T-helper 2 cell (primary cell): ENCODE measurements at places on chromosomes 3 and 15.

DNA sequence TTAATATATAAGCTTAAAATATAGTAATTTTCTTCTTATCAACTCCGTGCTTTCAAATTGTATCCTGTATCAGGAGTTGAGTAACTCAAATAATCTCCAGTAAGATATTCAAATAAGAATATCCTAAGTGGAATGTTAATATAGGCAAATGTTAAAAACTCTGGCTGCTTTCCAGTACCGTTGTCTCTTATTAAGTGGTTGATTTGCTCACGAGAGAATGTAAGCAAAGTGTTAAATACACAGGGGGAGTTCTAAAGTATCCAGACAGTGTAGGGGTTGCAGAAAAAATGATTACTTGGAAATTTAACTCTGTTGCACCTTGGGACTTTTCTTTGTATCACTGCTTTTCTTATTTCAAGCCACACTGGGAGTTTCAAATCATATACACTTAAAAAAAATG, 478.9 kb upstream of the TBL1XR1 start:
- DNase-seq = no peak

DNA sequence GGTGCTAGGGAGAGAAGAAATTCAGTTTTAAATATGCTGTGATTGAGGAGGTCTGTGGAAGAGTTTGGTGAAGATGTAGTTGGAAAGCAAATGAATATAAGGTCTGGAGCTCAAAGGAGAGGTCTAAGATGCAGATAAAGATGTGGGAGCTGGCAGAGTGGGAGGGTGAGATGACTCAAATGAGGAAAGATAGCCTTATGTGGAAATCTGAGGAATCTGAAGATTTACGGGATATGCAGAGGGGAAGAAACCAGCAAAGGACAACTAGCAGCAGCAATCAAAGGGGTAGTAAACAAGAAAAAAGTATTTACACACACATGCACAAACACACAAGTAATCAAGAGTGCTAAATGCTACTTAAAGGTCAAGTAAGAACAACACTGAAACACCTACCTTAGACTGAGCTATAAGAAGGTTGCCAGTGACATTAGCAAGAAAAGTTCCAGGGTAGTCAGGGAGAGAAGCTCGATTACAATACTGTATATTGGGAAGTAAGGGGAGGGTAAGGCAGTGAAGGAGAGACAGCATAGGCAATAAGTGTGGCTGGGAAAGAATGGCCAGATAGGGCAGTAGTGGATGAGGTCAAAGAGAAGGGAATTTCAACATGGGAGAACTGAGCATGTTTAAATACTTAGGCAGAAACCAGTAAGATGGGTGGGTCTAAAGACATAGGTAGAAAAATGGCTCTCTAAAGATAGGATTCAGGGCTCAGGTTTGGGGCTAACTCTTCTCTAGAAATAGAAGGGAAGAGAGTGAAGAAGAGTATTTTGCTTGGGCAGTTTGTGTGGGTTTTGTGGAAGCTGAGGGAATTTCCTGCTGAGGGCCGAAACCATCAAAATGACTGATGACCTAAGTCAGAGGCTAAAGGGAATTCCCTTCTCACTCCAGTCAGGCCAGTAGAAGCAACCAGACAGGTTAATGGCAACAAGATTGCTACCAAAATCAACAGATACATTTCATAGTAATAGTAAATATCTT, 8.9 kb downstream of the CMTM6 start:
- DNase-seq = no peak

DNA sequence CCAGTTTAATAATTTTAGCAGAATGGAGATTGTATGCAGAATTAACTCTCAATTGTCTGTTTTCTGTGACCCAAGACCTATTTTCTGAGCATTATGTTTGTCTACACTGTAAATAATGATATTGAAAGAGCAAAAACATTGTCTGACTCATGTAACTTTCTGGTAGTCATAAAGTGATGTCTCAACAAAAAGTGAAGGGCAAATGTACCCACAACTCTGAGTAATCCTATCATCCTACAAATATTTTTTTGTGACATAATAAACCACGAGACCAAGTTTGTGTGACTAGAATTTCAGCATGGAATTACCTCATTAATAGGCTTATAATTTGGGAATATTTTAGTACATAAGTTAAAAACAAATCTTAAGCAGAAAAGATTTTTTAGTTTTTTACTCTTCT, 15.4 kb upstream of the ABHD10 start:
- no peak for DNase-seq

DNA sequence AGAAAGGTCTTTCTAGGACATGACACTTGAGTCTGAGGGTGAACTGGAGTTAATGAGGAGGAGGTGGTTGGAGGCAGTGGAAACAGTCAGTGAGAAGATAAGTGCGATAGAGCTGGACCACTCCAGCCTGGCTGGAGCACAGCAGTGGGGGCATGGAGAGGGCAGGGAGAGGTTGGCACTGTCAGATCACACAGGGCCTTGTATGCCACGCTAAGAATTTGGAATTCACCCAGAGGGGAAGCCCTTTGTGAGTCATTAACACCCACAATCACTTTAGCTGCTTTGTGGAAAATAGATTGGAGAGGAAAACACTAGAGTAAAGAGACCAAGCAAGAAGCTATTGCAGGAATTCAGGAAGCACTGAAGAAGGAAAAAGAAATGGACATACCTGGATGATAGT, 83.3 kb downstream of the ZNF621 start:
- DNase-seq = no peak

DNA sequence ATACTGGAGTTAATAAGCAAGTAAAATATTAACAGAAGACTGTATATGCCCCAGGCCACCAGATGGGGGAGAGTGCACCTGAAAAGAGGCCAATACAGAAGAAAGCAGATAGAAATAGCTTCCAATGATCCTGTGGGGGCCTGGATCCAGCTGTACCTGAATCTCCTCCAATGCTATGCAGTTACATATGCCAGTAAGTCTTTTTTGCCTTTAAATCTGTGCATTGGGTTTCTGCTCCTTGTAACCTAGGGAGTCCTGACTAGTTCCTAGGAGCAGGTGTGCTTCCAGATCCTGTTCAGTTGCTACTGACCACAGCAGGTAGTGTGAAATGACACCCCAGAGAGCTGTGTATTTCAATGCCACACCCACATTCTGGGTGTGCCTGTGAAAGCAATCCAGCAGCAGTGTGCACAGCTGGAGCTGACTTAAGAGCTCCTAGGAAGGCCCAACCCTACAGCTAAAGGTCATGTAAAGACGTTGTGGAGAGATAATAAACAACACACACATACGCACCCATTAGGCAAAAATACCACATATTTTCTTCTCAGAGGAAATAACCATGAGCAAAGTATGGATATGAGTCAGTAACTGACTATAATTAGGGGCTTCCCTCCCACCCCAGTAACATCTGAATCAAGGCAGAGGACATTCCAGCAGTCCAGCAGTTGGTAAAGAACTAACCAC, 62.2 kb upstream of the AKAP13 start:
- DNase-seq = no peak

GRCh38 chr3:137103739-137104138, 146.0 kb downstream of the IL20RB start:
- DNase-seq = no peak

GRCh38 chr3:7874116-7874515, 627.5 kb upstream of the LMCD1 start:
- no peak for DNase-seq

GRCh38 chr3:190073264-190074008, 47.3 kb downstream of the P3H2 start:
- DNase-seq = no peak

- no peak for DNase-seq
These were observed 7.7 kb upstream of the TRPC1 start for GRCh38 chr3:142716102-142716501.

DNA sequence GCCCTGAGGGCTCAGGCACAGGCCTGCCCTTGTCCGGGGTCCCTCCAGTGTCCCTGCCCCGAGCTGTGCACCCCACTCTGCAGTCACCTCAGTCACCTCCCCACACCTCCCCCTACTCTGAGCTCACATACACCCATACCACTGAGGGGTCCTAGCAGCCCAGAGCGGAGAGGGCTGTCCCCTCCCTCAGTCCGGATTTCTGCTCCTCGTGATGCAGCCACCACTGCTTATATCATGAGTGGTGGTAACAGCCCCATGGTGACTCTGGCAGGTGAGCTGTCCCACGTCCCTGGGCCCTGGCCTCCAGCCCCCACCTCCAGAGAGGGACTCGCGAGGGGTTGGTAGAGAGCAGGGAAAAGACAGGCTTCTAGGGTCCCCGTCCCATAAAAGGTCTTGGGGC, 8.0 kb downstream of the CSPG4 start:
- DNase-seq = no peak

DNA sequence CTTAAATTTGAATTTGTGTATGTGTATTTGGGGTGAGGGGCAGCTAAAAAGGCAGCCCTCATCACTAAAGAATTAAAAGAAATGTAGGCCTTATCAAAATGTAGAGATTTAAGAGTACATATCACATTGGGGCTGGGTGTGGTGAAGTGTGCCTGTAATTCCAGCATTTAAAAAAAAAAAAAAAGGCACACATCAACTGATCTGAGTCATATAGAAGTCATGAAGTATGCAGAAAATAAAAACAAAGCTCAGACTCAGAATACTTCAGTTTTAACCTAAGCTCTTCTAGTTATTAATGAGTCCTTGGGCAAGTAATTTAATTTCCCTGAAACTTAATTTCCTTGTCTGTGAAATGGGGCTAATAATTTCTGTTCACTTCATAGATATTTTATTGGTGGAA, 31.6 kb downstream of the SLC24A1 start:
- no peak for DNase-seq
